SIG-M5 (cell line): ENCODE measurements at places on chromosomes 4 and X.

- no peak for DNase-seq
These were observed 128.8 kb downstream of the COMMD8 start for GRCh38 chr4:47334652-47335051.

DNA sequence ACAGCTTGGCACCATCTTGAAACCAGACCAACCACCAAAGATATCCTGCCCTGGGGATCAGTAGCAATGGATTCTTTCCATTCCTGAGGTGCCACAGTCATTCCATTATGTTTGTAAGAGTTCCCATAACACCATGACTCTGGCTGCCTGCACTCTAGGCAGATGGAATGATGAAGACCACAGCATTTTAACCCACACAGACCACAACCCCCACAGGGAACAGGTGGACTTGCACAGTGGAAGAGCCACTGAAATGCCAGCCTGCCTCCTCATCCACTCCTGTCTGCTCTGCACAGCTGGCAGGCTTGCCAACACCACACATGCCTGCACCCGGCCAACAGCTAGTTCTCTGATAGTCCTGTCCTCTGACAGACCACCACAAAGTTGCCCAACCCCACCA is 2362.2 kb upstream of the AGA start:
- no peak for DNase-seq

GRCh38 chr4:131430302-131430701 is 1718.8 kb upstream of the PCDH10 start:
- DNase-seq, result no peak

- no peak for DNase-seq
These were observed 25.3 kb downstream of the FAM241A start for GRCh38 chr4:112170451-112170993.

GRCh38 chr4:85937507-85937906 is 422.3 kb downstream of the MAPK10 start:
- DNase-seq, result no peak

DNA sequence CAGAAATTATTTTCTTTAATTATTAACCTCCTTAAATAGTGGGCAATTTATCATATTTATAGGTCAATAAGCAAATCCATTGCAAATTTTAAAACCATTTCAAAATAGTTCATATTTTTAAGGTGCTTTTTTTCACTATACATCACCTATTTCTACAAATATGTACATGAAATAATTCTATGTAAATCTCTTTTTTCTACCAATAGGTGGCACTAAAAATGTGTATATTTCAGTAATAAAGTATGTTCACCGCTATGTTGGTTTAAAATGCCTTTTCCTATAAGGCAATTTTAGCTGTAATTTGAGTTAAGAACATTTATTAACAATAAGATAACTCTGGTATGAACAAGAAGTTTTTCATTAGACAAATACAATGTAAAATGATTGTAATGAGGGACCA is 672.2 kb downstream of the KCTD8 start:
- no peak for DNase-seq

DNA sequence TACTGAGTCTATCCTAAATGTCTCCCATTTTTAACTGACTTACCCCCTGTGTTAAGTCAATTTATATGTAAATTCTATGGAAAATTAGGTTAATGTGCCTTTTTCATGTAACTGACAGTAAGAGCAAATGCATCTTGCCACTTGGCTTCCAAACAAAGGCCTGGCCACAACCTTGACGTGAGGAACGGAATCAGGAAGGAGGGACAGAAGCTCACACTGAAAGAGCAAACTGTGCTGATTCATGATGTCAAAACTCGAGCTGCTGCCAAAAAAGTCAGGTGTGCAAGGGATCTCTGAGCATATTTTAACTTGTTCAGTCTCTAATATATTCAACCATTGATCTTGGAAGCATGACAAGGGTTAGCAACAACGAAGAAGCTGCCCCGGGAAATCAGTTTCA is 35.8 kb downstream of the GPM6A start:
- DNase-seq, result no peak

DNA sequence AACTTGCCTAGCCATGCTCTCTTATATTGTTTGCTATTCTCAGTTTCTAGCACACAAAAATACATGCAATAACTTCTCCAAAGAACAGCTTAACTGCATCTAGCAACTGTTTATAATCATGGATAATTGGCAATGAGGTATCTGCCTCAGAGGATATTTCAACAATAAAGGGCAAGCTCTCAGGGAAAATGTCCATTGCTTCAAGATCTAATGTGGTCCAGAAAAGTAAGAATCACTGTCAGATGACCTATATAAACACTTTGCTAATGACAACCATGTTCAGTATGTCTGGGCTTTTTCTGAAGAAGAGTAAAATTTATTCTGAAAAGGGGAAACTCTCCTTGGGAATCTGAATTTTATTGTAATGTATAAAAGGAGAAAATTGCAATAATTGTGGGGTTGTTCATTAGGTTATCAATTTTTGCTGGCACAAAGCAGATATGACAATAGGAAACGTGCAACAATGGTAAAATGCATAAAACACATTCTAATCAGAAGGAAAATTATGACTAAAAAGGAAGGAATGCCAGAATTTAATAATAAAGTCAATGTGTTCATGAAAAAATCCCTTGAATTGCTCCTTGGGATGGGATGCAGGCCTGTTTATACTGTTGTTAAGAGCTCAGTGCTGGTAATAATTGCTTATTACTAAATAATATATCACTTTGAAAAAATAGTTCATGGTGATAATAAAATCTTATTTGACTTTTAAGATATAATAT is 90.3 kb downstream of the ANTXR2 start:
- no peak for DNase-seq

GRCh38 chr4:69039071-69039470 is 57.2 kb upstream of the UGT2B7 start:
- DNase-seq, result no peak

GRCh38 chrX:6053141-6053540 is 175.5 kb downstream of the NLGN4X start:
- DNase-seq, result no peak

DNA sequence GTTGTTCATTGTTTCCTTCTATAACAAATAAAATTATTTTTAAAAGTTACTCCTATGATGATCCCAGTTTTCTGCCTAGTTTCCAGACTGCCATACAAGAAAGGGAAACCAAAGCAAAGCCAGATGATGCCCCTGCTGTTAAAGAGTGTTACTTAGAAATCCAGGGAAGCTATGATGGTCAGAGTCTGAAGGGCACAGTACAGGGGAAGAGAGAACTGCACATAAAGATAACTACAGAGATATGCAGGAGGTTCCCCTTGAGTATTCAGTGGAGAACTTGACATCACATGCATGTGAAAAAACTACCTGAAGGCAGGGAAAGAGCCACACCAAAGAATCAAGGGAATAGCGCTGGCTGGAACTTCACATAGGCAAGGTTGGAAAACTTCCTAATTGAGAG is 494.2 kb upstream of the FSTL5 start:
- DNase-seq, result no peak

GRCh38 chr4:62057031-62057430 is 856.9 kb downstream of the ADGRL3 start:
- DNase-seq, result no peak

DNA sequence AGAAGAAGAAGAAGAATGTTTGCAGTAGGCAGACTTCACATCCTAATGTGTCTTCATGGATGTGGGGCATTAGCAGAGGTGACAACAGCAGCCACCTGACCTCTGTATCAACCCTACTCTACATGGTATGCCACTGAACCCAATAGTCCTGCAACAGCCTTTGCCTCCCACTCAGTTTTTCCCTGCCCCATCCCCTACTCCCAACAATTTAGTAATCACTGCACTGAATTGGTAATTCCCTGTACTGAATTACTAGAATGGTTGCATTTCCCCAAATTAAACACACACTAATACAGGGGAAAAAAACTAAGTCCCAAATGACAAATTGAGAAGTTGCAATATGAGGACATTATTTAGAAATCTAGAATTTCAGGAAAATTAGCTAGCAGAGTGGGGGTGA is 31.4 kb upstream of the FAM241A start:
- DNase-seq, result no peak

- DNase-seq, result no peak
These were observed 169.0 kb upstream of the MAP3K15 start for GRCh38 chrX:19684311-19684710.

DNA sequence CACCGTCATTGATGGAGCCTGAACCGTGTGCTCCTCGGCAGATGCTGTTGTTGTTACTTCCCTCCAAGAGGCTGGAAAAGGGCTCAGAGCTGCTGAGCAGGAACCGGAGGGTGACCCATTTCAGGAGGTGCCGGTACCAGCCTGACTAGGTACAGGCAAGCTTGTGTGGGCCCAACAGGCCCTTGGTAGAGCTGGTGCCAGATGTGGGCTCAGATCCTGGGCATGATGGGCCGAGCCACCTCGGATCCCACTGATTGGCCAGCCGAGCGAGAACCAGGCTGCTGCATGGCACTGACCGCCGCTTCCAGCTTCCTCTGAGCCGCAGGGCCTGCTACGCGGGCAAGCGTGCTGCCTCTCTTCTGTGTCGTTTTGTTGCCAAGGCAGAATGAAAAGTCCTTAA is 33.7 kb downstream of the NOP14 start:
- no peak for DNase-seq

DNA sequence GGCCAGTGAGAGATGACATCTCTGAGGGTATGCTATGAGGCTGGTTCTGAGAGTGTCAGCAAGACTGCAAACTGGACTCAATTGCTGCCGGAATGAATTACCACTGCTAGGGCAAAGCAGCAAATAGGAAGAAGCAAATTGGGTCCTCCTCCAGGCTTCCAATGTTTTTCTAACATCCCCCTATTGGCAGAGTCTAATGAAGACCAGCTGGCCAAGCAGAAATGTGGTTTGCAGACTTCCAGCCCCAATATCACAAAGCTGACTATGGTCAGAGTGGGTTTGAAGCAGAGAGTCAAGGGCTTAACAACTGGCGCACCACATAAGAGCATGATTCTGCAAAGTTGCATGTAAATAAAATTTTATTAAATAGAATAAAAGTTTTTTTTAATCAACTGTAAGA is 225.4 kb upstream of the GLRA2 start:
- no peak for DNase-seq

DNA sequence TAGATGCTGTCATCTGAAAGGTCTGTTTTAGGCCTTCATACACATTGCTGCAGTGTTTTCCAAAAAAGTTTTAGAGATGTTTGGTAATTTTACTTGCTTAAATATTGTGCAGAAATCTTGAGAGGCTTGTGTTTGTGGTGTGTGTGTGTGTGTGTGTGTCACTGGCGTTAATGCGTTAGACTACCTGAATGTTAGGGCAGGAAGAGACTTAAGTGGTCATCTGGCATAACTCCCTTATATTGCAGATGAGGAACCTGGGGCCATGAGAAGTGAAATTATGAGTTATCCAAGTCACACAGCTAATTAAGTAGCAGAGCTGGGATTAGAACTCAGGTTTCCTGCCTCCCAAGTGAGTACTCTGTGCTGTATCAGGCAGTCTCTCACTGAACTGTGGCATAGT is 1.4 kb downstream of the LSM6 start:
- DNase-seq, result no peak

GRCh38 chr4:109953556-109953955 is 40.9 kb downstream of the EGF start:
- no peak for DNase-seq

DNA sequence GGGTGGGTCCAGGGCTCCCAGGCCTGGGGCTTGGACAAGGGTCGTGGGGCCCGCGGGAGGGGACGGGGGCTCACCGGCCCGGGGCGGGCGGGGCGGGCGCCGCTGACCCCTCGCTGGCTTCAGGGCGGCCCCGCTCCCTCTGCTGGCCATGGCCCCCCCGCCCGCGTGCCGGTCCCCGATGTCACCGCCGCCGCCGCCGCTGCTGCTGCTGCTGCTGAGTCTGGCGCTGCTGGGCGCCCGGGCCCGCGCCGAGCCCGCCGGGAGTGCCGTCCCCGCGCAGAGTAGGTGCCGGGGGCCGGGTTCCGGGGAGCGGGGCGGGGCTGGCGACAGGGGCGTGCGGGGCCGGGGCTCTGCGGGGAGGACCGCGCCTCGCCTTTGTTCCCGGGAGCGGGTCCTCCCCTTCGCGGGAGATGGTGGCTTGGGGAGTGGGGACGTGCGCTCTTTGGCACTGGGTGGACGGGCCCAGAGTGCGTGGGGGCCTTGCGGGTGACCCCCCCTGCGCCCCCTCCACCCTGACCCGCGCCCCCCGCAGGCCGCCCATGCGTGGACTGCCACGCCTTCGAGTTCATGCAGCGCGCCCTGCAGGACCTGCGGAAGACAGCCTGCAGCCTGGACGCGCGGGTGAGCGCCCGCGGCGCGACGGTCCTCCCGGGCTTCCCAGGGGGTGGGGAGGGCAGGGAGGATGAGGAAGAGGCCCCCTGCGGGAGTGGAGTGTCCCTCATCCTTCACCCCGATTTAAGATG is 16.8 kb upstream of the NAT8L start:
- DNase-seq, result no peak

GRCh38 chrX:105477351-105477750 is 256.9 kb upstream of the TEX13A start:
- no peak for DNase-seq

GRCh38 chrX:13598877-13599276 is 29.5 kb downstream of the EGFL6 start:
- no peak for DNase-seq

DNA sequence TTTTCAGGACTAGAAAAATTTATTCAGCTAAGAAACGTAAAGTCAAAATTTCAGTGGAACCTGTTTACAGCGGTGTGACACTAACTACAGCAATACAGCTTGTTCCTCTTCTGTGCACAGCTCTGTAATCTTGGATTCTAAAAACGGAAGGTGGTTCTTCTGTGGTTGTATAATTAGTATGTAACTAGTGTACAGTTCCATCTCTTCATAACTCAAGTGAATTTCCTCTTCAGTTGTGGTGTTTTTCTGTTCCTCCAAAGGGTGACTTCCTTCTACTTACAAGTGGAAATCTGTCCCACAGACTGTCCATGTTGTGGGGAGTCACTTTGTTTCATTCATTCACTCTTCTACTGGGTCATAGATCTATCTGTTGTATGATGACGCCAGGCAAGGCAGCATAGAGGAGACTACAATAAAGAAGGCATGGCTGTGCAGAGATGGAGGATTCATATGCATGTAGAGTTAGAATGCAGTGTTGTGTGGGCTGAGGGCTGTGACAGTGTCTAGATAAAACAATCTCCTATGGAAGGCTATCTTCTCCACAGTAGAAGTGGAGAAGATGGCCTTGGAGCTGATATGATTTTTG is 5.4 kb downstream of the DAPP1 start:
- DNase-seq, result peak; percentile 62

- DNase-seq, result no peak
These were observed 52.5 kb downstream of the CASP3 start for GRCh38 chr4:184596617-184597185.

DNA sequence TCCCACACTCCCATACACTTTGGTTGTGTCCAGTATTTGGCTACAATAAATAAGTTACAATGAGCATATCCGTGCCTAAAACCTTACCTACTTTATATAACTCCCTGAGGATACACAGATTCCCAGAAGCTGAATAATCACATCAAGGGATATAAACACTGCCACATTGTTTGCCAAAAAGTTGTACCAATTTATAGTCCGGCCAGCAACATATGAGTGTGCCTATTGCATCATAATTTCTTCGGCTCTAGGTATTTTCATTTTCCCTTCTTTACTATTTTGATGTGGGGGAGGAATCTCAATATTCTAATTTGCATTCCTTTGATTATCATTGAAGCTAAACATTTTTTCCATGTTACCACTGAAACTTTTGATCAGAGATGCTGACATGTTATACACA is 146.4 kb downstream of the PCDH19 start:
- DNase-seq, result no peak

GRCh38 chr4:72767618-72768302 is 198.7 kb upstream of the ADAMTS3 start:
- no peak for DNase-seq

- no peak for DNase-seq
These were observed 71.2 kb downstream of the SLC10A7 start for GRCh38 chr4:146450524-146450923.

- DNase-seq, result no peak
These were observed 183.4 kb downstream of the PPP3CA start for GRCh38 chr4:101163936-101164335.

GRCh38 chr4:179225594-179225993 is 1783.4 kb upstream of the AGA start:
- DNase-seq, result no peak
